NCI-H1930 (cell line): ENCODE measurements at places on chromosomes 16 and 17.
A peak's percentile ranks its signal among the peaks of the same experiment; 100 is the strongest.

DNA sequence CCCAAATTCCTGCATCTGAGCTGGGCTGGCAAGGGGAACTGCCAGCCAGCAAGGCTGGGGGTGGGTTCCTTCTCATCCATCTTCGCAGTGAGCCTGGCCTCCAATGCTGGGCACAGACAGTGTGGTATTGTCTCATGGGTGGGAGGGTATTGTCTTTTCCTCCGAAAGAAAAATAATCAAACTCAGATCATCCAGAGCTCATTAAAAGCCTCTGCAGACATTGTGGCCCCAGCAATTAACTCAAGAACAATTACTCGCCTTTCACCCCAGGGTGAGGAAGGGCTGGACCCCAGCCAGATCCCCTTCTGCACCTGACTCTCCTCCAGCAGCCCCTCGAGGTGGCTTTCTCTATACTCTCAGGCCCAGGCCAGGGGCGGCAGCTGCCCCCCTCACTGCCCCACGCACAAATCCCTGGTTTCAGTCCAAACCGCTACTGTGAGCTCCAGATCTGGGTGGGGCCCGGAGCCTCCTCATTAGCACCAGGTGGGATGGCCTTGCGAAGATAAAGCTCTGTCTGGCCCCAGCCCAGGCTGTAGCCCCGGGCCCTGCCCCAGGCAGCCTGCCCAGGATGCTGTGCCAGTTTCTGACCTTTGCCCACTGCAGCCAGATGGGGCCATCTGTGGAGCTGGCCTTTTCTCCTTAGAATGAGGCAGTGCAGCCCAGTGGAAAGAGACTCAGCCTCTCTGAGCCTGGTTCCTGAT lies 2.3 kb upstream of the KRT15 start:
- DNase-seq: no peak

GRCh38 chr17:40794466-40794865 lies 5.3 kb downstream of the KRT28 start:
- DNase-seq: no peak

GRCh38 chr17:70454377-70454776 lies 285.0 kb downstream of the KCNJ2 start:
- no peak for DNase-seq

- DNase-seq: no peak
Observed at GRCh38 chr17:13024016-13024415, 6.2 kb upstream of the ELAC2 start.

GRCh38 chr17:38877130-38877851 lies 7.4 kb downstream of the LASP1 start:
- DNase-seq: no peak

DNA sequence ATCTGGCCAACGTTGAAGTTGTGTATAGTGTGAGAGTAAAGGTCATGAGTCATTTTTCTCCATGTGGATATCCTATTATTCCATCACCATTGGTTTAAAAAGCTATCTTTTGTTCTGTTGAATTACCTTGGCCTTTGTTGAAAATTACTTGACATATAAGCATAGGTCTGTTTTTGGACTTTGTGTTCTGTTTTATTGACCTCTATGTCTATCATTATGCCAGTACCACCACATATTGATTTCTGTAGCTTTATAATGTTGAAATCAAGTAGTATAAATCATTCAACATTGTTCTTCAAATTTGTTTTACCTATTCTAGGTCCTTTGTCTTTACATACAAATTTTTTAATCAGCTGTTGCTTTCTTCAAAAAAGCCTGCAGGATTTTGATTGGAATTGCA lies 58.5 kb downstream of the NLK start:
- no peak for DNase-seq

- DNase-seq: no peak
Observed at GRCh38 chr16:11526655-11527350, 59.9 kb downstream of the LITAF start.

- DNase-seq: no peak
Observed at GRCh38 chr16:29649588-29650494, 13.2 kb upstream of the SPN start.

DNA sequence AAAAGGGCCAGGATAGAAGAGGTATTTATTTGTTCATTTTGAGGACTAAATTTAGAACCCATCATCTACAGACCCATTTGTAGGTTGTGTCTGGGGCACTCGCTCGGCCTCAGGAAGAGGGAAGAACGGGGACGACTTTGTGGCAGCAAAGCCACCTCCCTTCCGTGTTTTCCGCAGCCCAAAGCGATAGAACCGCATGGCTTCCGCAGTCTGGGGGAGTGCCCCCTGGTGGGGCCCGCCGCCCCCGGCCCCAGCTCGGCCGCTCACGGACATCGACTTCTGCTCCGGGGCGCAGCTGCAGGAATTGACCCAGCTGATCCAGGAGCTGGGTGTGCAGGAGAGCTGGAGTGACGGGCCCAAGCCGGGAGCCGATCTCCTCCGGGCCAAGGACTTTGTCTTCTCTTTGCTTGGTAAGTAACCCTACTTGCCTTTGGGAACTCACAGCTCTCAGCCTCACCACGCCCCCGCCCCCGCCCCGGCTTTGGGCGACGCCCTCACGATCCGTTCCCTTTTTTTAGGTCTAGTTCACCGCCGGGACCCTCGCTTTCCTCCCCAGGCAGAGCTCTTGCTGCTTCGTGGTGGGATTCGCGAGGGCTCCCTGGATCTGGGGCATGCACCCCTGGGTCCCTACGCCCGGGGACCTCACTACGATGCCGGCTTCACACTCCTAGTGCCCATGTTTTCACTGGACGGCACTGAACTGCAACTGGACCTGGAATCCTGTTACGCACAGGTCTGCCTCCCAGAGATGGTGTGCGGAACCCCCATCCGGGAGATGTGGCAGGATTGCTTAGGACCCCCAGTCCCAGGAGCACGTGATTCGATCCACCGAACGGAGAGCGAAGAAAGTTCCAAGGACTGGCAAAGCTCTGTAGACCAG lies 681 bp downstream of the TMEM102 start:
- DNase-seq: peak; percentile 43

GRCh38 chr16:84369938-84370627 lies 1.7 kb downstream of the ATP2C2 start:
- DNase-seq: no peak

GRCh38 chr16:58506241-58507194 lies 6.6 kb downstream of the NDRG4 start:
- no peak for DNase-seq

- DNase-seq: no peak
Observed at GRCh38 chr16:66520406-66521170, 29.3 kb downstream of the TK2 start.

GRCh38 chr16:74264811-74265210 lies 31.8 kb upstream of the PSMD7 start:
- DNase-seq: no peak

DNA sequence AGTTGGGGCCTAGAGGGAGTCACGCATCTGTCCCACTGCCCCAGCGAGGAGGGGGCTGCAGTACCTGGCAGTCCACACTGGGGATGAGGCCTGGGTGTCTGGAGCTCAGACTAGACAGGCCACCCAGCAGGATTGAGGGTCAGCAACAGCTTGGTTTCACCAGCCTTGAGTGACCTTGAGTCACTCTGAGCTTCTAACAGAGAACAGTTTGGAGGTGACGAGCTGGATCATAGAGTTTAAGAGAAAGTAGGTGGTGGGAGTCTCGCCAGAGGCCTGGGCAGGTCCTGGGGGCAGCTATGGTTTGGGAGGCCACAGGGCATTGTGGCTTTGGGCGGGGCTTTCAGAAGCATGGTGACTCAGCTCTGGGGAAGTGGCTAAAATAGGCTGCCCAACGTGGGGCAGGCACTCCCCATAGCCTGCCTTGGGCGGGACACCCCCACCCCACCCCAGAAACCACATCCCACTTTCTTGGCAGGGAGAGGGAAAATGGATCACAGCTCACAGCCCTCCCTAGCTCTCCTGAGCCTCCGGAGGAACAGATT lies 20.5 kb downstream of the CDC42EP4 start:
- no peak for DNase-seq

DNA sequence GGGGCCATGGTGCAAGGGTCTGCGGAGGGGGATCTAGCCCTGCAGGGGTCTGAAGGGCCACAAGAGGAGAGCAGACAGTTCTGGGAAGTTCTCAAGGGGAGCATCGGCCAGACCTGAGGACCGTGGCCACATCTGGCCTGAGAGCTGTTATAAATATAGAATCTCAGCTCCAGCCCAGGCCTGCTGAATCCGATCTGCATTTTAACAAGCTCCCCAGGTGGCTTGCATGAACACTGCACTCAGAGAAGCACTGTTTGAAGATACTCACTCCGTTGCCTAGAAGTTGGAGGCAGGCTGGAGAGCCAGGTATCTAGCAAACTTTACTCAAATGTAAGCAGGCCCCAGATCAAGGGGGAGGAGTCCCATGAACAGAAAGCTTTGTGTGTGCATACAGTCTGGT lies 61.3 kb downstream of the NKD1 start:
- DNase-seq: no peak

- DNase-seq: no peak
Observed at GRCh38 chr16:83118365-83118764, 491.6 kb downstream of the CDH13 start.

GRCh38 chr17:55233840-55234239 lies 30.9 kb upstream of the HLF start:
- DNase-seq: no peak

GRCh38 chr16:19907161-19907992 lies 22.7 kb upstream of the GPRC5B start:
- DNase-seq: peak; percentile 65

GRCh38 chr17:81483862-81484194 lies 28.8 kb downstream of the ACTG1 start:
- DNase-seq: no peak

DNA sequence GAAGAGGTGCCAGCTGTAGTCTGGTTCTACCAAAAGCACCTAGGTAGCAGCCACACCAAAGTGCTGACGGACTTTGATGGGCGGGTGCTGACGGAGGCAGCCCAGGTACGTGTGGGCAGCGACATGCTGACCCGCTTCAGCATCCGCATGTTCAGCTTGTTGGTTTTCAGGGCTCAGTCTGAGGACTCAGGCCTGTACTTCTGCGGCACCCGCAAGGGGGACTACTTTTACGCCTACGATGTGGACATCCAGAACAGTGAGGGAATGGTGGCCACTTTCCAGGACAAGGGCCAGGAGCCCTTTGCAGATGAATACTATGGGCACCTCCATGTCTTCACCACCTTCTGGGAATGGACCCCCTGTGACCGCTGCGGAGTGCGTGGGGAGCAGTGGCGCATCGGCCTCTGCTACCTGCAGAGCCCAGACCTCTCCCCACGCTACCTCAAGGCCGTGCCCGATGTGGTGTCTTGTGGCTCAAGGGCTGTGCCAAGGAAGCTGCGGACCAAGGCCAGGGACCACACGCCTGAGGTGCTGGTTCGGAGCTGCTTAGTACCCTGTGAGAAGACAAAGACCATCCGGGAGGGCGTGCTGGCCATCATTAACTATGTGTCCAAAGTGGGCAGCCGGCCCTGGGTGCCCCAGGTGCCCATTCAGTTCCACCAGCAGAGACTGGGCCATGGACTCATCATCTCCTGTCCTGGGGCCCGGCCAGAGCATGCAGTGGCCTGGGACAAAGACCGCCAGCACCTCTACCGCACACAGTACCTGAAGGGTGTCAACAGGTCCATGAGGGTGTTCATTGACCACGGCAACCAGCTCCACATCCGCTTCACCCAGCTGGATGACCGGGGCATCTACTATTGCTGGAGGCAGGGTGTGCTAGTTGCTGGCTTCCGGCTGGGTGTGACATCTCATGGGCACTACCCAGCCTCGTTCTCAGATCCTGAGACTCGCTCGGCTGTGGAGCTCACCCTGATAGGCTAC lies 5.0 kb upstream of the EFTUD2 start:
- DNase-seq: no peak

DNA sequence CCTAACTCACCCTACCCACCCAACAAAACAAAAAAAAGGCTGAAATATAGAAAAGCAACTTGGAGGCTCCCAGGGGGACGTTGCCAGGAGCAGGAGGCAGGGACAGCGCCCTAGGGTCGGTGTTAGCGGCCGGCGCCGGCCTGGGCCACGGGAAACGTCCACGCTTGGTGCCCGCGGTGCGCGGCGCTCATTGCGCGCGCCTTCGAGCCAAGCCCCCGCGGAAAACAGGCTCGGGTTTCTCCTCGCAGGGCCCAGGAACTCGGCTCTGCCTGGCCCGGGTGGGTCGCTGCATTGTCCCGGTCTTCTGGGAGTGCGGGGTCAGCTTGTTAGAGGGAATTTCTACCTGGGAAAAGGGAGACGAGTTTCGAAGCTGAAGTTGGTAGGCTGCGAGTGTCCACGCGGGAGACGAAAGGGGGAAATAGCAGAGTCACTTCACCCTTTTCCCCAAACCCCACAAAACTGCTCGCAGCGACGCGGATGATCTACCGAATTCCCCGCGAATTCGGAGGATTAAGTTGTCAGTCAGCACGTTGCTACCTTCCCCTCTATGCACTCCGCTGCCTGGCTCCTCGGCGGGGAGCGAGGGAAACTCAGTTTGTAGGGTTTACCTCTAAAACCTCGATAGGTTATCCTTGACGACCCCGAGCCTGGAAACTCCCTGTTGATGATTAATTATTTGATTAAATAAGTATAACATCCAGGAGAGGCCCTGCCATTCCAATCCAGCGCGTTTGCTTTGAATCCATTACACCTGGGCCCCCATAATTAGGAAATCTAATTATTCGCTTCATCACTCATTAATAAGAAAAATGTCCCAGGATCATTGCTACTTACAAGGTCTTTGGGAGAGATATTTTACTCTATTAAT lies 751 bp upstream of the FOXC2 start:
- no peak for DNase-seq

DNA sequence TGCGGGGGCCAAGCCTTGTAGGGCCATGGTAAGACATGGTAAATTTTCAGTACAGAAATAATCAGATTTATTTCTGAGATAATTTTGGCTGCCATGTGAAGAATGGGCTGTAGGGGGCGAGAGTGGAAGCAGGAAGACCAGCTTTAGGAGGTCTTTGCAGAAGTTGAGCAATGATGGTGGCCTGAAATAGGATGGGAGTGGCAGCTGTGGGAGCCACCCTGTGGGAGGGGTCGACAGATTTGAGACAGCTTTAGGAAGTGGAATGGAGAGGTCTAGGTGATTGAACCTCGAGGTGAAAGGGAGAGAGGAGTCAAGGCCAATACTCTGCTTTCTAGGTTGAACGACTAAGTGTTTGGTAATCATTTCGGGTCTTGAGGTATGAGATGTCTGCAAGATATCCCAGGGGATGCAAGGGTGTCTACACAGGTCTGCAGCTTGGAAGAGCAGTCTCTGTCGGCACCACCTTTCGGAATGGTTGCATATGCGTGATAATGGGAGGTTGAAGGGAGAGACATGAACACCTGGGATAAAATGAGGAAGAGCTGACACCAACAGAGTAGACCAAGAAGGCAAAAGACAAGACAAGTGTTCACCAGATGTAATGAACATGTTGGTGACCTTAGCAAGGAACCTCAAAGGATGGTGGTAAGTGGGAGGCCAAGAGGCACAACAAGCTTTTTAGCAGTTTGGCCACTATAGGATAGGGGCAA lies 4.2 kb upstream of the ATXN7L3 start:
- peak; percentile 29 for DNase-seq

DNA sequence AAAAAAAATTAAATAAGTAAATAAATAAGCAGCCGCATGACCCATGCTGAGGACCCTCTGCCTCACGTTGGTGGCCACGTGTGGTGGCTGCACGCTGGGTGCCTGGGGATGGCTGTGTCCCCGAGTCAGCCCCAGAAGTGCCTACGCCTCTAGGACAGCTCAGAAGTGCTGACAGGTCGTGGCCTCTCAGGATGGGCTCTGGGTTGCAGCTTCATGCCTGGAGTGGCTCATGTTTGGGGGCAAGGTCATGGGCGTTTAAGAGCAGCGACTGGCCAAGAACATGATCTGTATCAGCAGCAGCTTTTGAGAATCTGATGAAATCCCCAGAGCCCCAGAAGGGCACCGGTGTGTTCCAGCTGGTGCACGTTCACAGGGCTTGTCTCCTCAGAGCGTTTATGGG lies 26.8 kb upstream of the CAPN15 start:
- DNase-seq: no peak

GRCh38 chr17:17950806-17951205 lies 21.4 kb downstream of the TOM1L2 start:
- DNase-seq: no peak
